Activated naive CD4-positive, alpha-beta T cell treated with anti-CD3 and anti-CD28 coated beads for 36 hours (primary cell): ENCODE measurements at places on chromosomes 1 and 21. TPM values are rescaled to one million over a fixed set of nuclear protein-coding genes. Genes with fewer than 3 reads are reported as not detected.

DNA sequence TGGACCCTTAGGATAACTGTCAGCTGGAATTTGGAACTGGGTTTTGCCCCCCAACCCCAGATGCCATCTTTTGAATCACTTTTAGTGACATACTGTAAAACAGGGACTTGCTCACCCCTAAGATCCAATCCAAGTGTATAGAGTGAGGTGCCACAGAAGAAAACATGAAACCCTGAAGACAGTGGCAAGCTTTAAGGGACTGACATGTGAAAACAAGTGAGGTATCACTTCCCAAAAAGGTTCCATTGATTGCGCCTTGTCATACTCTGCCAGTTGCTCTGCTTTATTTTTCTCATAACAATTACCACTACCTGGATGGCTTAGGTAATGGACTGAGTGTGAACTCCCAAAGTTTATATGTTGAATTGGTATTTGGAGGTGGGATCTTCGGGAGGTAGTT, 115.6 kb downstream of the CSMD2 start:
- no peak overlapping the region for H3K27ac ChIP-seq
- no peak for DNase-seq
- H3K4me3 ChIP-seq: no peak overlapping the region
- peaks cover 8% of the 10 kb centered on the region for H3K27me3 ChIP-seq
- no peaks in the 10 kb centered on the region for H3K4me1 ChIP-seq

DNA sequence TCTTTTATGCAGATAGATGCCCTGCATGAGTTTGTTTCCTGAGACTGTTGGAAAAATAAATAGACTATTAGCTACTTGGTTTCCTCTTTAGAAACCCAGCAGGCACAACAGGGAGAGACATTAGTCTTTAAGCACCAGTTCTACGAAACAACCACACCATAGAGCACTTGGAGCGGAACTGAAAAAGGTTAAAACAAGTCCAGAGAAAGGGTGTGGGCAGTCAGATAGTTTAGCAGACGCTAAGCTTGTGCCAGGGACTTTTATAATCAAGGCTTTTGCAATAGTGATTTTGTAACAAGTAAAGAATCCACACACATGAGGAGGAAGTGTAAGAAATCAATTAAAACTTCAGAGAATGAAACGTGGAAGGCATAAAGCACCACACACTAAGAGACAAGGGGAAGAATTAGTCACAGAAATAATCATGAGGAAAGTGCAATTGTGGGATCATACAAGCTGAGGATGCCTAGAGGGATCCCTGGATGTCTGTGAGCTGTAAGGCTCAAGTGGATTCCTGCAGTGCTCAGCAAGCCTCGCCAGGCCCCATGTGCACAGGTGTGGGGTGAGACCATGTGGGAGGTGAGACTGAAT, 37.8 kb upstream of the TLR5 start:
- H3K27me3 ChIP-seq: no peaks in the 10 kb centered on the region
- no peak for DNase-seq
- peaks cover 38% of the 10 kb centered on the region for H3K4me1 ChIP-seq
- H3K27ac ChIP-seq: no peak overlapping the region

- peaks cover 3% of the 10 kb centered on the region for H3K27me3 ChIP-seq
- peaks cover 12% of the 10 kb centered on the region for H3K4me1 ChIP-seq
- H3K36me3 ChIP-seq: no peaks in the 10 kb centered on the region
- DNase-seq: no peak
Observed at GRCh38 chr21:41977034-41977950, 23.5 kb upstream of the C2CD2 start.

DNA sequence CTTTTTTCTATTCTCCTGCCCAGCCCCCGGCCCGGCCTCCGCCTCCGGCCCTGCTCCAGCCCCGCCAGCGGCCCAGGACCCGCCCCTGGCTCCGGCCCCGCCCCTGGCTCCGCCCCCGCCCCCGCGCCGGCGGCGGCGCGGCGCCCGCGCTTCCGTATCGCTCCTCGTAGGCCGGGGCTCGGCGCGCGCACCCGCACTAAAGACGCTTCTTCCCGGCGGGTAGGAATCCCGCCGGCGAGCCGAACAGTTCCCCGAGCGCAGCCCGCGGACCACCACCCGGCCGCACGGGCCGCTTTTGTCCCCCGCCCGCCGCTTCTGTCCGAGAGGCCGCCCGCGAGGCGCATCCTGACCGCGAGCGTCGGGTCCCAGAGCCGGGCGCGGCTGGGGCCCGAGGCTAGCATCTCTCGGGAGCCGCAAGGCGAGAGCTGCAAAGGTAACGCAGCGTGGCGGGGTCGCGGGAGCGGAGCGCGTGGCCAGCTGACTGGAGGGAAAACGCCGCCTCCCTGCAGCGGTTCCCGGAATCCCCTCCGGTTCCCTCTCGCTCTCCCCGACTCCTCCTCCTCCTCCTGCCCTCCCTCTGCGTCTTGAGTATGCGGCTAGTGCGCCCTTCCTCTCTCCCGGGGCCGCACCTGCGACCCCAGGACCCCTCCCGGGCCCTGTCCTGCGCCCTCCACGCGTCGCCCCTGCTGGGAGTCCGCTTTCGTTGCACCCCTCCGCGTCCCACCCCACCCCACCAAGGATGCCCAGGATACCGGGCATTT, at the start of gene IFNAR2:
IFNAR2 (plus strand) TSS at position 155 of the 761 bp plus-strand sequence. CDS start 11,985 bp downstream, outside the sequence.
- H3K27ac ChIP-seq: peak within 1 kb of the TSS; percentile 92
- peak; percentile 73 for DNase-seq
- H3K4me3 ChIP-seq: peak within 1 kb of the TSS; percentile 89
- H3K36me3 ChIP-seq: peaks cover 10% of the 10 kb centered on the region

DNA sequence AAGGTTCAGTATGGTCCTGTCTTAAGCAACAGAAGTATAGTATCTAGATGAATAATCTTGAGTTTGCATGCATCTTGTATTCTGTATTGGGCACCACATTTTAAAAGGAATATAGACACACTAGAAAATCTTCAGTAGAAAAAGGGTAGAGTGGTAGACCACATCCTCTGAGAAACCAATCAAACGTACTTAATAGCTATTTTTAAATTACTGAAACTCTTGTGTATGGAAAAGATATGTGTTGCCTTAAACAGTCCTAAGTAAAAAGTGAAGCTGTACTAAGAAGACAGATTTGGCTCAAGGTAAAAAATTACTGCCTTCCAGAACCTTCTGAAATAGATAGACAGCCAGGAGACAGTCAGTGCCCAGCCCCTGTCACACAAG, 3.1 kb downstream of the CTXND2 start:
- no peaks in the 10 kb centered on the region for H3K27me3 ChIP-seq
- no peaks in the 10 kb centered on the region for H3K36me3 ChIP-seq
- peaks cover 25% of the 10 kb centered on the region for H3K4me1 ChIP-seq
- H3K4me3 ChIP-seq: no peak overlapping the region
- DNase-seq: no peak
- peak overlapping the region; percentile 12 for H3K27ac ChIP-seq

GRCh38 chr1:105874621-105875020, 1181.9 kb upstream of the PRMT6 start:
- H3K4me1 ChIP-seq: no peaks in the 10 kb centered on the region
- no peaks in the 10 kb centered on the region for H3K36me3 ChIP-seq
- no peak overlapping the region for H3K4me3 ChIP-seq
- H3K27ac ChIP-seq: no peak overlapping the region

- H3K27me3 ChIP-seq: no peaks in the 10 kb centered on the region
- H3K4me3 ChIP-seq: peak overlapping the region; percentile 65
- H3K27ac ChIP-seq: peak overlapping the region; percentile 84
- peaks cover 70% of the 10 kb centered on the region for H3K4me1 ChIP-seq
Observed at GRCh38 chr1:25774921-25775771, 24.8 kb upstream of the SELENON start.

The WDR64 gene
- not detected for total RNA-seq
